IMR-90 (cell line): ENCODE measurements at places on chromosomes 5 and 9.
A peak's percentile ranks its signal among the peaks of the same experiment; 100 is the strongest.

DNA sequence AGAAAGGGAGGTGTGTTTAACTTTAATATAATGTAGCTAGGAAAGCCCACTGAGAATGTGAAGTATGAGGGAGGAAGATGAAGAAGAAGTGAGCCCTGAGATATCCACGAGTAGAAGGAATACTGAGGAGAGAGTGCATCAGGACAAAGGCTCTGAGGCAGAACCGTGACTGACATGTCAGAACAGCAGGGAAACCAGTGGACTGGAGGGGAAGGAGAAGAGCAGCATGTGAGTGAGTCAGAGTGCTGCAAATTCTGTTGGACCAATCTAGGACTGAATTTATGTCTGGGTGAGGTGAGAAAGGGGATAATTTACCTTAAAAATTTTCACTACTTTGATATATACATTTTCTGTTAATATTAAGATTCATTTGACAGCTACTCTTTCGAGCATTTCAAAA lies 110.3 kb downstream of the ST8SIA4 start:
- DNase-seq, result no peak

- DNase-seq, result no peak
These were observed 2.2 kb upstream of the PRR7 start for GRCh38 chr5:177444106-177445051.

- DNase-seq, result no peak
These were observed 50.7 kb downstream of the AK8 start for GRCh38 chr9:132827366-132827765.

DNA sequence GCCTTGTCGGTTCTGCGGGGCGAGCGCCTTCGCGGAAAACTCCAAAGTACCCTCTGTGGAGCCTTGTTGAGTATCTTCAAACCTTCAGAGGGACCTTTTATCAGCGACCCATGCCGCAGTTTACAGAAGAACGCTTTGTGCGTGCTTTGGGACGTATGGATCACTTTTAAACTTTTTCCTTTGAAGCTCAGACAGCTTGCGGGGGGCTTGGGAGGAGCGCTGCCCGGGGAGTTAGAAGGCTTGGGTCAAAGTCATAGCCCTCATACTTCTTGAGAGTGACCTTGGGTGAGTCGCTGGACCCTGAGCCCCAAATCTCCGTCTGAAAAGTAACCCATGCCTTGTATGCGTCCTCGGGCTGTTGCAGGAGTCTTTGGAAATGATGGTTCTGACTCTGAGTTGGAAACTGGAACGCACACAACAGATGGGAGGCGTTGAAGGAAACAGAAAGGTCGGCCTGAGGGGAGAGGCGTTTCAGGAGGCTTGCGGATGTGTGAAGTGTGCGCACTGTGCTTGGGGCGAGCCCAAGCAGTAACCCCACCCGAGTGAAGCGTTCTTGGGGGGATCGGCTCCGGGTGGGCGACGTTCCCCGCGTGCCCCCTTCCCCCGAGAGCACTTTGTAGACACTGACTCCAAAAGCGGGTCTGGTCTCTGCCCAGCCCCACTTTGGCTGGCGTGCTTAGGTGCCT lies 661 bp upstream of the SLC25A51 start:
- peak; percentile 32 for DNase-seq

- DNase-seq, result no peak
These were observed 4.8 kb downstream of the ALDH1A1 start for GRCh38 chr9:72947984-72948465.

DNA sequence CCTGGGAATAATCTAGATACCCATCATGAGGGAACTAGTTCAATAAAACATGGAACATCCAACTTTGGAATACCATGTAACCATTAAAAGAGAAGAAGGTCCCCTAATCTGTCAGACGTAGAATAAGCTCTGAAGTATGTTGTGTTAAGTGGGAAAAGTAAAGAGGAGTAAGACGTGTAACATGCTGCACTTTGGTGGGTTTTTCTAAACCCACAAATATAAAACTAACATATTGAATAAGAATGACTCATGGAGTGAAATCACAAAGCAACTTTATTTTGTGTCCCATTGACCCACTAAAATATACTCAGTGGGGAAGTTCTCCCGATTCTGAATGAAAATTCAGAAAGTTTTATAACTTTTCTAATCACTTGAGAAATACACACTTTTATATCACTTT lies 67.9 kb upstream of the PIK3R1 start:
- peak; percentile 32 for DNase-seq

GRCh38 chr5:12624776-12625560 lies 720.7 kb upstream of the CTNND2 start:
- DNase-seq, result no peak
